Astrocyte (in vitro differentiated cells and primary cell): ENCODE measurements at places on chromosomes 4 and X.

- H3K27ac ChIP-seq: no peak overlapping the region
- peak; percentile 26 for DNase-seq
- H3K27me3 ChIP-seq: no peaks in the 10 kb centered on the region
- H3K36me3 ChIP-seq: no peaks in the 10 kb centered on the region
- no peak overlapping the region for H3K4me3 ChIP-seq
Observed at GRCh38 chr4:75919920-75920319, 17.7 kb upstream of the PPEF2 start.

DNA sequence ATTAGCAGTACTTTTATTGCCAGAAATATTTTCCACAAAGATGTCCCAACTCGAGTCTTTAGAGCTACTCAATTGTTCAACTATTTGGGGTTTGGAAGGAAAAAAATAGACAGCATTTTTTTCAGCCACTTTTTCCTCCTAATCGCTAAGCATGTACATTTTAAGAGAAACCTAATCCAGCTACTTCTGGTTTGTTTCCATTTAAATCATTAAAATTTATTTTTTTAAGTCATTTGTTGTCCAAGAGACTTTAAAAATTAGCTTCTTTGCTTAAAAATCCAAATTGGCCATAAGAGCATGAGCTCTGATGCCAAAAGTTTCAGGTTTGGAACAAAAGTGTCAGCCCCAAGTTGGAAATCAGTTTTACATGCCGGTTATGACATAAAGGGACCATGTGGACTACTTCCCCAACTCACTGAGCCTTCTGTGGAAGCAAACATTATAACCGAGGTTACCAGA is 186.3 kb upstream of the INTU start:
- no peak overlapping the region for H3K4me3 ChIP-seq
- DNase-seq: no peak
- H3K4me1 ChIP-seq: no peaks in the 10 kb centered on the region
- H3K27ac ChIP-seq: no peak overlapping the region
- H3K36me3 ChIP-seq: no peaks in the 10 kb centered on the region
- H3K27me3 ChIP-seq: no peaks in the 10 kb centered on the region

- no peak overlapping the region for H3K4me3 ChIP-seq
- peak; percentile 71 for DNase-seq
- H3K27me3 ChIP-seq: no peaks in the 10 kb centered on the region
Observed at GRCh38 chrX:10356979-10357378, 200.2 kb downstream of the CLCN4 start.

- no peaks in the 10 kb centered on the region for H3K36me3 ChIP-seq
- no peak for DNase-seq
- no peaks in the 10 kb centered on the region for H3K4me1 ChIP-seq
- no peak overlapping the region for H3K4me3 ChIP-seq
Observed at GRCh38 chr4:67161311-67161710, 384.0 kb downstream of the CENPC start.

- H3K4me3 ChIP-seq: peak overlapping the region; percentile 52
- peak overlapping the region; percentile 26 for H3K27ac ChIP-seq
- no peak for DNase-seq
- no peaks in the 10 kb centered on the region for H3K27me3 ChIP-seq
- no peaks in the 10 kb centered on the region for H3K4me1 ChIP-seq
Observed at GRCh38 chrX:150983521-150984168, 510 bp downstream of the HMGB3 start.

DNA sequence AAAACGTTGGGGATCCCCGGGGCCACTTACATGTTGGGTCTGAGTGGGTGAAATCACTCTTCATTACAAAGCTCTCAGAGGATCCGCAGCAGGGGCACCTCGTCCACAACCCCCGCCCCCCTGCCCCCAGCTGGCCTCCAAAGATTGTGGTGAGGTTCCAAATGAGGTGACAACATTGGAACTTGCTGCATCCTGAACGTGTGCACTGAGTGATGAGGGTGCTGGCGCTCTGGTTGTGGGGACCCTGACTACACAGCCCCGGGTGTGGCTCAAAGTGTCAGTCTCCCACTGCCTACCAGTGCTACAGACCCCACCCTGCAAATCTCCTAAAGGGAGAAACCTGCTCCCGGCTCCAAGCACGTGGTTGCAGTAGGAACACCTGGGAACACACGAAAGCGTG is 111.9 kb downstream of the PHKA2 start:
- no peak overlapping the region for H3K27ac ChIP-seq
- H3K36me3 ChIP-seq: no peaks in the 10 kb centered on the region
- H3K4me3 ChIP-seq: no peak overlapping the region
- no peaks in the 10 kb centered on the region for H3K27me3 ChIP-seq

- H3K27ac ChIP-seq: peak overlapping the region; percentile 96
- no peaks in the 10 kb centered on the region for H3K27me3 ChIP-seq
- no peak for DNase-seq
- H3K4me3 ChIP-seq: no peak overlapping the region
- H3K36me3 ChIP-seq: no peaks in the 10 kb centered on the region
Observed at GRCh38 chr4:114273238-114273637, 293.8 kb upstream of the ARSJ start.

GRCh38 chr4:175277816-175278215 is 359.7 kb downstream of the ADAM29 start:
- H3K4me3 ChIP-seq: no peak overlapping the region
- DNase-seq: no peak
- H3K4me1 ChIP-seq: peaks cover 8% of the 10 kb centered on the region
- H3K27ac ChIP-seq: no peak overlapping the region

GRCh38 chrX:97529536-97530200 is 646.0 kb downstream of the RPA4 start:
- H3K27ac ChIP-seq: no peak overlapping the region
- H3K36me3 ChIP-seq: no peaks in the 10 kb centered on the region
- peak; percentile 72 for DNase-seq

DNA sequence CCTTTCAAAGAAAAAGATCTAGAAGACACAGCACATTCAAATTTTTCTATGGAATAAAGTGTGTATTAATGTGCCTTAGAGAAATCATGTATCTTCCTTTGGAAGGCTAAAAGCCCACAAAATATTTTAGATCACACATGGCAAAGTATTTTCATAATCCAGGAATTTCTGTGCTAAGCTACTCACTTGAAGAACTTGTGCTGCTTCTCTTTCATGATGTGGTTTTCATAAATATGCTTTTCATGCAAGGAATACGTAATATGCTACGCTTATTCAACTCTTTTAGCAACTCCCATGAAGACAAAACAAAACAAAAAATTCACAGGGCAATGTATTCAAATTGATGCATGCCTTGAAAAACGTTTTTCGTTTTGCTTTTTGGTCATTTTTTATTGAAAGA is 125.6 kb downstream of the ARHGAP24 start:
- H3K36me3 ChIP-seq: no peaks in the 10 kb centered on the region
- DNase-seq: no peak
- H3K27ac ChIP-seq: no peak overlapping the region
- peaks cover 3% of the 10 kb centered on the region for H3K27me3 ChIP-seq
- no peaks in the 10 kb centered on the region for H3K4me1 ChIP-seq

- DNase-seq: no peak
Observed at GRCh38 chrX:17608888-17609287, 128.4 kb upstream of the SCML1 start.

GRCh38 chrX:26286836-26287235 is 70.9 kb downstream of the MAGEB5 start:
- no peaks in the 10 kb centered on the region for H3K27me3 ChIP-seq
- no peaks in the 10 kb centered on the region for H3K36me3 ChIP-seq

GRCh38 chr4:127238956-127239475 is 393.7 kb upstream of the INTU start:
- DNase-seq: no peak
- no peaks in the 10 kb centered on the region for H3K27me3 ChIP-seq
- no peak overlapping the region for H3K27ac ChIP-seq
- no peaks in the 10 kb centered on the region for H3K4me1 ChIP-seq

DNA sequence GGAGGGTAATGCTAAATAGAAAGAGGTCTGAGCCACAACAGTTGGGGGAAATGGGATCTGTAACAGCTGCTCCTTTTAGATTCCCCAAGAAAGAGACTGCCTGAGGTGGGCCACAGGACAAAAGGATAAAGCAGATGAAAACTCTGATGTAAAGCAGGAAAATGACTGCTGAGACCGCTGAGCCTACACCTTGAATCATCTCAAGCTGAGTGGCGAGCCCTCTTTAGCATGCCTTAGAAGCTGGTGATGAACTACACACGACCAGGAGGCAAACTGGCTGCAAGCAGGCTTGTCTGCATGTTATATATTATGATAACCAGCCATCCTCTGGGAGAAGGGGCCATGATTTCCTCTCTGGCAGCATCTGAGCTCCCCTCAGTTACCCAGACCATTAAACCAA is 88.4 kb downstream of the TTC29 start:
- H3K27ac ChIP-seq: no peak overlapping the region
- no peak overlapping the region for H3K4me3 ChIP-seq
- no peak for DNase-seq
- H3K36me3 ChIP-seq: no peaks in the 10 kb centered on the region

DNA sequence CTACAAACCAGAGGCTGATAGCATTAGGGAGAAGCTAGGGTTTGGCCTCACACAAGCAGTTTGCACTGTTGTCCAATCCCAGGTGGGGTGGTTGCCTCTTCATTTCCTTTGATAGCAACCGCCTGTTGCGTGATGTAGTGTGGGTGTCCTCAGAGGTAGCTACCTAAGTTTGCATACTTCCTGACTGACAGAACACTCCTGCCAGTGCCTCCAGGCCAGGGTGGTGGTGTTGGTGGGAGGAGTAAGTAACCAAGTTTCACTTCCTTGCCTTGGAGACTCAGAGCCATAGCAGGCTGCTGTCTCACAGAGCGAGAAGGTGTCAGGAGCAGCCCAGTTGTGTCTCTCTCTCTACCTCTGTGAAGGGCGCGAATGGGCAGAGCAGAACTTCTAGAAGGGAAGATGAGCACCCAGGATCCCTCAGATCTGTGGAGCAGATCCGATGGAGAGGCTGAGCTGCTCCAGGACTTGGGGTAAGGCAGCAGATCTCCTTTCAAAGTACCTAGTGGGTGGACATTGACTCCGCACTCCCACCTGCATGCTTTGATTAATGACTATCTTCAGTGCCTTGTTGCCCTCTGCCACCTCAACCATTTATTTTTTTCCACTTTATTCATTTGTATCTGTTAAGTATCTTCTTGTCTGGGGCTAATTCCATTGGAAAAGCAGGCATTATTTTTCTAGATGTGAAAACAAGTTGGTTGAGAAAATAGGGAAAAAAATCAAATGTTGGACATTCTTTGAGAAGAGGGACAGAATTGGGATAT is at the start of gene DAPP1:
TSS of gene DAPP1 (plus strand) at position 283 of the 764 bp plus-strand sequence. CDS start at position 370, 87 bp downstream.
- no peaks in the 10 kb centered on the region for H3K4me1 ChIP-seq
- H3K27ac ChIP-seq: no peak within 1 kb of the TSS
- DNase-seq: no peak

GRCh38 chr4:101253121-101253520 is 94.2 kb downstream of the PPP3CA start:
- H3K36me3 ChIP-seq: no peaks in the 10 kb centered on the region
- no peak overlapping the region for H3K27ac ChIP-seq
- no peak overlapping the region for H3K4me3 ChIP-seq

DNA sequence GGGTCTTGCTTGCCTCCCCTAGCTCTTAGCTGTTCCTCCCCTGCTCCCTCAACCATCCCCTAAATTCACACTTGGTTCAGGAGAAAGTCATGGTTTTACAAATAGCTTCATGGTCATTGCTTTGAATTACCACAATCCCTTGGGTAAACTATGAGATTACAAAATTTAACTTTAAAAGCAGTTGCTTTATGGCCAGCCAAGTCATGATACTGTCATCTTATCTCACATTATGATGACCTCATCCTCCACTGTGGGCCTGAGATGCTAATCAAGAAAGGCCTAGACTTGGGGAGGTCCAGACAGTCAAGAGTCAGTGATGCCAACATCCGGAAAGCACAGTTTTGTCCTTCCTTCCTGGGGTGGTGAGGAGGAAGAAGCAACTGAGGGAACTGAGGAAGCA is 10.5 kb upstream of the FGF16 start:
- peak; percentile 53 for DNase-seq
- H3K4me1 ChIP-seq: peaks cover 15% of the 10 kb centered on the region
- H3K27me3 ChIP-seq: no peaks in the 10 kb centered on the region

GRCh38 chr4:20831746-20832145 is 131.5 kb downstream of the PACRGL start:
- DNase-seq: peak; percentile 45
- H3K27ac ChIP-seq: no peak overlapping the region
- H3K27me3 ChIP-seq: no peaks in the 10 kb centered on the region
- no peaks in the 10 kb centered on the region for H3K36me3 ChIP-seq
- no peak overlapping the region for H3K4me3 ChIP-seq

GRCh38 chrX:136262812-136263315 is 11.7 kb upstream of the MAP7D3 start:
- no peak overlapping the region for H3K4me3 ChIP-seq
- peaks cover 24% of the 10 kb centered on the region for H3K4me1 ChIP-seq
- no peaks in the 10 kb centered on the region for H3K36me3 ChIP-seq

DNA sequence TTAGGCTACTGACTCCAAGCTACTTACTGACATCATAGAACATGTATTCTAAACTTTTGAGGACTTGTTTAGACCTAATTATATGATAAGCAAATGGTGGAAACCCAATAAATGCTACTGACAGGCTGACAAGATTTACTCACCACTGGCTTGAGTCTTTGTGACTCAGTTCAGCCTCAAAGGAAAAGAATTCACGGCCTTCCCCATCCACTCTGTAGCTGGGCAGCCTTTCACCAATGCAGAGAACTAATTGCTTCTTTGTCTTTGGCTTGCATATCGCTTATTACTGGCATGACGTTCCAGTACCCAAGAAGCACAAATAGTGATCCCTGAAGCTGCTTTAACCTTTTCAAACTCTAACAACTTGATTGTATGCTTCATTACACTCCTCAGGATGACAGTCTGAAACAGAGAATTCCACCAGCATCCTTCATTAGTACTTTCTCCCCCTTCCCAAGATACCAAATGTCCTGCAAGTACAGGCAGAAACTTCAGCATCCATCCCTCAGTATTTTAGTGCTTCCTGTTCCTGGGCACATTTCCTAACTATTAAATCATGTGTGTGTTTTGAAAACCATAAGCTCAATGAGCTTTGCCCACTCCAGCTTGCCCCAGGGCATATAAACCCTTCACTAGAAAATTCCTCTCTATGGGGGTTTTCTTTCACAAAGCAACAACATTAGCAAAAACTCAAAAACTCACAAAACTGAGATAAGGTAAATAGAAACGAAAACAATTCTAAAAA is 298.1 kb upstream of the SLC7A11 start:
- H3K36me3 ChIP-seq: no peaks in the 10 kb centered on the region
- H3K4me3 ChIP-seq: no peak overlapping the region
- no peak overlapping the region for H3K27ac ChIP-seq

- no peak overlapping the region for H3K4me3 ChIP-seq
- H3K27me3 ChIP-seq: no peaks in the 10 kb centered on the region
- no peak overlapping the region for H3K27ac ChIP-seq
Observed at GRCh38 chr4:93749292-93749761, 79.2 kb upstream of the ATOH1 start.

GRCh38 chr4:71277353-71277752 is 61.5 kb upstream of the SLC4A4 start:
- no peak overlapping the region for H3K27ac ChIP-seq
- no peak overlapping the region for H3K4me3 ChIP-seq
- H3K4me1 ChIP-seq: no peaks in the 10 kb centered on the region
- no peak for DNase-seq

GRCh38 chr4:38268108-38268820 is 308.1 kb downstream of the PTTG2 start:
- no peak overlapping the region for H3K4me3 ChIP-seq
- H3K27ac ChIP-seq: no peak overlapping the region
- H3K4me1 ChIP-seq: no peaks in the 10 kb centered on the region
- no peaks in the 10 kb centered on the region for H3K27me3 ChIP-seq
